ENCODE measurements at places on chromosomes 16 and 17.

DNA sequence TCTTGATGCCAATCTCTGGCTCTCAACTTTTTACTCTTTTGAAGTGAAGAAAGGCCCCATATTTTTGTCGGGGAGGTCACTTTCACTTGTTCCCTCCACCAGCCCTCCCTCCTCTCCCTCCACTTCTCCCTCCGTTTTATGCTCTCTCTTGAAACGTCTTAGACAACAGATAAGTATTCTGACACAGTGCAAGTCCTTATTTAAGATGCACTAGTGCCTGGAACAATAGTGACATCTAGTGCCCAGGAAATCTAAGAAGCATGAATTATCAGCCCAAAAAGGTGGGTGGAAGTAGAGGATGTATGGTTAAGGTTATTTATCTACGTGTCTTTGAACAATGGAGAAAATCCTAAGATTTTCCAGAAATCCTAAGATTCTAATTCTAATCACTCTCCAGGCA lies 17.9 kb downstream of the PSME3IP1 start:
- no peak for DNase-seq

DNA sequence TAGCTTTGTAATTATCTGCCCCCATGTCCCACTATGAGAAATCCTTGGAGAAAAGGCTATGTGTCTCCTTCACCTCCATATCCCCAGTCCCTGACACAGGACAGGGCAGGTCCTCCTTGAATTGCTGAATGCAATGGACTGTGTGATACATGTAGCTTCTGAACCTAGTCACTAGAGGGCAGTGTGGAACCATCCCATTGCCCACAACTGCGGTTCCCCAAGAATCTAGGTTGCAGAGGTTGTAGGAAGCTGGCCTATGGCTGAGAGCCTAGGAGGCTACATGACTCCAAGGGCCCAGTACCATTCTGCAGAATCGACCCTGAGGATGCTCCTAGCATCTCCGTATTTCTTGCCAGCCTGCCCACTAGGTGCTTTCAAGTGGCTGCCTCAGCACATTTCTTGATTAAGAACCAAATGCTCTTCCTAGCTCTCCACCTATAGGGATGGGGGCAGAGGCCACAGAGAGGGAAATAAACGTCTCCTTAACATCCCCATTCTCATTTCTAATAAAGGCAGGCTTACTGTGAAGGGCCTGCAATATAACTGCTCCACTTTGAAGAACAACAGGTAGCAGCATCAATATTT lies 394.0 kb downstream of the CA10 start:
- DNase-seq = peak; percentile 2

DNA sequence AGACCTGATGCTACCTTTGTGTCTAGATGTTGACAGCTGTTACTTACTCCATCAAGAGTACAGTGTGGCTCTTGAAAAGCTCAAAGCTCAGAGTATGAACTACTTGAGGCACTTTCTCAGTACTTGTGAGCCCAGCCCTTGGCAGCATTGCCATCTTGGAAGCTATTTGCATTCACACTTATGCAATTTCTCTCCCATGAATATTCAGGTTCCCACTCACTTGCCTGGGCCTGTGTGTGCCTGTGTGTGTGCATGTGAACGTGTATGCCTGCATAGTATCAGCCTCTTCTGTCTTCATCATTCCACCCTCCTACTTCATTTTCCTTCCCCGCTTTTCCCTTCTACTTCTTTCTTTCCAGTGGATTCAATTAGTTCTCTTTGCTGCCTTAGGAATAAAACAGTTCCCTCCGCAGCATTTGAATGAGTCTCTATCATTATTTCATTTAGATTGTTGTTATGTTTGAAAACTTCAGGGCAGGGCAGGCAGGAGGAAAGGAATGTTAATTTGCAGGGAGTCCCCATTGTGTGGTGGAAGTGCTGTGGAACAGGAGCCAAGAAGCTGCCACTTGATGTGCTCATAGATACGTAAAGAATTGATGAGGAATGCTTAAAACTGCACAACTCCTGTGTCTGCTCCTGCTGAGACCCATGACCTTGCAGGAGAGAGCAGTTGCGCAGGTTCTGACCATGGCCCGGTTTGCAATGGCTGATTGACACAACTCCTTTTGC lies 58.9 kb downstream of the HS3ST4 start:
- DNase-seq = no peak

GRCh38 chr17:10357768-10358167 lies 15.0 kb downstream of the MYH13 start:
- peak; percentile 2 for DNase-seq

DNA sequence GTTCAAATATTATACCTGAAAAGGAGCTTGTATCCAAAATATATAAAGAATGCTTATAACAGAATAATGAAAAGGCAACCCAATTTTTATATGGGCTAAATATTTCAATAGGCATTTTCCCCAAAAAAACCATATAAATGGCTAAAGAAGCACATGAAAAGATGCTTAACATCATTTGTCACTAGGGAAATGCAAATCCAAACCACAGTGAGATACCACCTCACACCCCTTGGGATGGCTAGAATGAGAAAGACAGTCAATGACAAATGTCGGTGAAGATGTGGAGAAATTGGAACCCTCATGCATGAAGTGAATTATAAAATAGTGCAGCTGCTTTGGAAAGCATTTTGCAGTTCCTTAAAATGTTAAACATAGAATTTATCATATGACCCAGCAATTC lies 3.1 kb downstream of the TNFRSF13B start:
- no peak for DNase-seq

GRCh38 chr17:46736100-46736499 lies 82.4 kb downstream of the WNT3 start:
- no peak for DNase-seq

- DNase-seq = peak; percentile 32
These were observed 671 bp downstream of the DGKE start for GRCh38 chr17:56834380-56835263.

DNA sequence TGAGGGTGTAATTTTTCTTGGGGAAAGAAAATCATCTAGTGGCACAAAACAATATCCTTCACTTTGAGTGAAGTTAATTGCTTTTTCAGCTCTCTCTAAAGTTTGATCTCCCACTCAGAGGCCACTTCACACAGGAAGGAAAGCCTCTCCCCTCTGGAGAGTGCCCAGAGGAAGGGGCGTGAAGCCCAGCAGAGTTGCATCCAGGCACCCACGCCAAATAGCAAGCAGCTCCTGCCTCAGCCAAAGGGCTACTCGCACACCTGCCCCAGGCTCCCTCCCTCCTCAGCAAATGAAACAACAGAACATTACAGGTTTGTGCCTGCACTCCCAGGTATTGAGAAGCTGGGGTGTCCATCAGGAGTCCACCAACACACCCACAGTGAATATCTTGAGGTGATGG lies 183.0 kb upstream of the RPL38 start:
- no peak for DNase-seq

DNA sequence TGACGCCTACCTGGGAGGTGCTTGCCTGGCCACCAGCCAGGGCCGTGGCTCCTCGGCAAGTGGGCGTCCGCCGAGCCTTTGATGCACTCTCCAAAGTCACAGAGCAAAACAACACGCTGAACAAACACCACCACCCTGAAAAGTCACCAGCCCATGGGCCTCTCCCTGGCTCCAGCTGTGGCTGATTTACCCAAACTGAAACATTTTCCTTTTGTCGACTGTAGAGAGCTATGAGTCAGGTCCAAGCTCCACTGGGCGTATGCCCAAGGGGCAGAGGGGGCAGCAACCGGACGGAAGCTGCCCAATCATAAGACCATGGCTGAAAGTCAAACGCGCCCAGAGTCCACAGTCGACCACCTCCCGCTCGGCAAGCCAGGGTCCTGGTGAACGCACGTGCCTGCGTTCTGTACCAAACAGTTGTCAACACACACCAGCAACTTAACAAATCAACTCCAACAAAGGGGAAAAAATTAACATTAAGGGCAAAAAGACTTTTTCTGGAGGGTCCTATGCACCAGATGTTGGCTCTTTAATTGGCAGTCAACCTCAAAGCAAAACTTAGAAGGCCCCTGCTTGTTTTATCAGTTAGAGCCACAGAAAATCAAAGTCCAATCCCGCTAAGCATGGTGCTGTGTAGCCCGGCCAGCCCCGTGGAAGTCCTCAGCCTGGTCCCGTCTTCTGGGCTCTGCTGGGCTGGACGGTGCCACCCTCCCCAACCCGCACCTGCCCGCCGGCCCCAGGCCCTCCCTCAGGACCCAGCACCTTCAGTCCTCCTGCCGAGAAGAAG lies 47.3 kb downstream of the TBC1D16 start:
- DNase-seq = no peak

DNA sequence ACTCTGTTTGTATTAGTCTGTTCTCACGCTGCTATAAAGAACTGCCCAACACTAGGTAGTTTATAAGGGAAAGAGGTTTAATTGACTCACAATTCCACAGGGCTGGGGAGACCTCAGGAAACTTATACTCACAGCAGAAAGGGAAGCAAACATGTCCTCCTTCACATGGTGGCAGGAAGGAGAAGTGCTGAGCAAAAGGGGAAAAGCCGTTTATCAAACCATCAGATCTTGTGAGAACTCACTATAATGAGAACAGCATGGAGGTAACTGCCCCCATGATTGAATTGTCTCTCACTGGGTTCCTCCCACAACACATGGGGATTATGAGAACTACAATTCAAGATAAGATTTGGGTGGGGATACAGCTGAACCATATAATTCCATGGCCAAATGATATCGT lies 30.9 kb downstream of the ABCC1 start:
- DNase-seq = no peak

GRCh38 chr17:83196024-83196365 lies 116.6 kb downstream of the METRNL start:
- DNase-seq = no peak

DNA sequence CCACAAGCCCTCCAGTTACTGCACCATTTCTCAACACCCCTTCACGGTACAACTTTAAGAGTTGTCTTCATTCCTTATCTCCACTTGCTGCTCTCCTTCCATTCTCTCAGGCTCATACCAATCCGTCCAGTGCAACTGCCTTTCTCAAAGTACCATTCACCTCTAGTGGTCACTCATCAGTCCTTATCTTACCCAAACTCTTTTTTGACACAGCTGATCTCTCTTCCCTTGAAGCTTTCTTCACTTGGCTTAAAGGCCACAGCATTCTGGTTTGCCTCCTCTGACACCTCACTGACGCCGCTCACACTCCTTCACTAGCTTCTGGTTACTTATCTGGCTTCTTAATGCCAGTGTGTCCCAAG lies 24.9 kb downstream of the UBE2G1 start:
- DNase-seq = no peak

GRCh38 chr16:24085666-24086065 lies 170.5 kb upstream of the CACNG3 start:
- DNase-seq = no peak

DNA sequence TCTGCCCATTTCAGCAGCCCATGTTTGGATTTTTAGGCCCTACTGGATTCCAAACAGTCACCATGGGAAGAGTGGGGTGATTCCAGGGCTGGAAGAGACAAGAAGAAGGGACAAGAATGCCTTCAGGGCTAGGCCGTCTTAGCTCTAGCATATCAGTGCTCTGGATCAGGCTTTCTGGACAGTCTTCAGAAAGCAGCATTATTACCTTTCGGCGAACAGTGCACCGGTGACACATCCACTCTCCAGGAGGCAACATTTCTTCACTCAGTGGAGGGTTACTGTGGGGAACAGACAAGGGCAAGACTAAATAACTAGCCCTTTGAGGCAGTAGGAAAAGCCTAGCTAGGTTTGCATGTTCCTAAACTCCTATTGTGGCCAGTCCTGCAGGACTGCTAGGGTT lies 23.9 kb upstream of the DHRS13 start:
- DNase-seq = no peak

DNA sequence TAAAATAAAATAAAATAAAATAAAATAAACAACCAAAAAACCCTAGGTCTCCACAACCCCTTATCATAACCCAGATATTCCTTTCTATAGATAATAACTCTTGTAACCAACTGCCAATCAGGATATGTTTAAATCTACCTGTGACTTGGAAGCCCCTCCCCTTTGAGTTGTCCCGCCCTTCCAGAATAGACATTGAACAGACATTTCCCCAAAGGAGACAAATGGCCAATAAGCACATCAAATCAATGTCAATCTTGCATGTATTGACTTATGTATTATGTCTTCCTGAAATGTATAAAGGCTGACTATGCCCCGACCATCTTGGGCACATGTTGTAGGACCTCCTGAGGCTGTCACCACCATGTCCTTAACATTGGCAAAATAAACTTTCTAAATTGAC lies 1.5 kb upstream of the MAPK7 start:
- DNase-seq = no peak

- no peak for DNase-seq
These were observed 7.7 kb downstream of the TEPSIN start for GRCh38 chr17:81231121-81231645.

DNA sequence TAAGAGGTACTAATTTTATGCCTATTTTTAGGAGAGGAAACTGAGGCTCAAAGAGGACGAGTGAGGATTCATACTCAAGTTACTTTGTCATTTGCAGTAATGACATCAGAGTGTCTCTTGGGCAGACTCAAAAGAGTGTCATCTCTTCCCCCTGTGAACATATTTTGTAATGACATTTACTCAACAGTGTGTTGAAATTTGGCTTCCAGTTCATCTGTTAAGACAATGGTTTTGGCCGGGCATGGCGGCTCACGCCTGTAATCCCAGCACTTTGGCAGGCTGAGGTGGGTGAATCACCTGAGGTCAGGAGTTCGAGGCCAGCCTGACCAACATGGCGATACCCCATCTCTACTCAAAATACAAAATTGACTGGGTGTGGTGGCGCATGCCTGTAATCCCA lies 28.9 kb downstream of the WFDC1 start:
- no peak for DNase-seq

- no peak for DNase-seq
These were observed 3.0 kb downstream of the IL32 start for GRCh38 chr16:3068487-3068886.

GRCh38 chr16:66382966-66383299 lies 16.4 kb downstream of the CDH5 start:
- no peak for DNase-seq

DNA sequence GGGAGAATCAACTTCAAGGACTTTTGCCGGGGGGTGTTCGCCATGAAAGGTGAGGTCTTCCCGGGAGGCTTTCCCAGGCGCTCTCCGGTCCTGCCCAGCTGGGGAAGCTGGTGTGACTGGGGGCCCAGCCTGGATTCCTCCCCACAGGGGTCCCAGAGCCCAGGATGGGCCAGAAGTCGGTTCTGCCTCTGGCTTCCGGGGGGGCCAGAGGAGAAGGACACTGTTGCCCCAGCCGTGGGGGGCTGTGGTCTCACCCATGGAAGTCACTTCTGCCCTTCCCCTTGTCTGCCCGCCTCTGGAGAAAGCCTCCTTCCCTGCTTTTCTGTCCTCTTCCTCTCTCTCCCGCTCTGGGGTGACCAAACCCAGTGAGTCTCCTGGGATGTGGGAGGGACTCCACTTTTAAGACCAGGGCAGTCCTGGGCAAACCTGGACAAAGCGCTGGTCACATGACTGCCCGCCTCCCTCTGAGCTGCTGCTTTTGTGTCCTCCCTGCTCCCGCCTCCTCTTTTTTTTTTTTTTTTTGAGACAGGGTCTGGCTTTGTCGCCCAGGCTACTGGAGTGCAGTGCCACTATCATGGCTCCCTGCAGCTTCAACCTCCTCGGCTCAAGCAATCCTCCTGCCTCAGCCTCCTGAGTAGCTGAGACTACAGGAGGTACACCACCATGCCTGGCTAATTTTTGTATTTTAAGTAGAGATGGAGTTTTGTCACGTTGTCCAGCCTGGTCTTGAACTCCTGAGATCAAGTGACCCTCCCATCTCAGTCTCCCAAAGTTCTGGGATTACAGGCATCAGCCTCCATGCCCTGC lies 40.6 kb downstream of the RAB11FIP4 start:
- DNase-seq = no peak

All from stimulated activated CD8-positive, alpha-beta memory T cell treated with anti-CD3 and anti-CD28 coated beads, Interleukin-7, amount 100 ng/mL, for 4 hours (primary cell).